Activated CD4-positive, alpha-beta T cell treated with anti-CD3 and anti-CD28 coated beads, Interleukin-2, amount 50 U/mL, for 48 hours (primary cell): ENCODE measurements at places on chromosomes 1 and 21.

GRCh38 chr1:119632103-119632490, 16.0 kb downstream of the ZNF697 start:
- no peak for DNase-seq

DNA sequence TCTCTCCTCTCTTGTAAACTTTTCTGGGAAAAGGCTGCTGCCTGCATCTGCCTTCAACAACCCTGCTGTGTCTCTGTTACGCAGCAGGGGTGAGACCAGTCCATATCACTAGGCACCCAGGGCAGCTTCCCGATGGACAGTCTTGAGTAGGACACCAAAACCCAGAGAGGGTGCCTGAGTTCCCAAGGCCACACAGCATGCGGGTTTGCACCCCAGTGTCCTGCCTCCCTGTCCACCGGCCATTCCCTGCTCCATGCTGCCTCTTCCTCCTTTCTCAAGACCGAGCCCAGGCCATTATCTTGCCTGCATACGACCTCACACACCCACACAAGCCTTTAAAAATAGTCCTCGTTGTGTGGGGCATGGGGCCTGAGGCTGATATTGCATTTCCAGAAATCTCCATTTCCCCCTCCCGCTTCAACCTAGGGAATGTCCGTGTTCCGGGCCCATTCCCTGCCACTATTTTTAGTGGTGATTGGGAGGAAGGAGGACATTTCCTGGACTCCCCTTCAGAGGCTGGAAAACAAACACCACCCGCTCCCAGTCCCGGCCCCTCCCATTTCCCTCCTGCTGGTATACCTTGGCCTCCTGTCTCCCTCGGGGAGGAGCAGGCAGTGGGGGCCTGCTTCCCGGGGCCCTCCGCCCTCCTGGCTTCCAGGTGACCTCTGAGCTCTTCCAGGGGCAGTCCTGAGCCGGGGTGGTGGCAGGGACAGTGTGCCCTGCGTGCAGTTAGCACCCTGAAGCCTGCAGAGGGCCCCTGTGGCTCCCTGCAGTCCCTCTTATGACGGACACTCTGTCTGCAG, 132.4 kb upstream of the TMEM51 start:
- DNase-seq: no peak

DNA sequence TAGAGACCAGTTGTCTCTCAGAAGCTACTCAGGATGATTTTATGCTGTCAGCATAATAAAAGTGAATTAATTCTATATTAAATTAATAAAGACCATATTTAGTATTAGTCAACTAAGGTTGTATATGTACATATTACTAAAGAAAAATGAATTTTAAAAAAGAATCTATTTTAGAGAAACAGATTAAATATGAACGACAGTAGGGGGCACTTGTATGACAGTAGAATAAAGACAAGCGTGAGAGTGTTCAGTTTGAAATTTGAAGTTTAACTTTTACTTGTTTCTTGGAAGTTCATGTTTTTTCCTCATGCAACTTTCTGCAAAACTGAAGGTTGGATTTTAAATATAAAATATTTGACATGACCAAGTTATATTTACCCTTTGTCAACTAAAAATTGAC, 67.9 kb upstream of the MACF1 start:
- DNase-seq: no peak

DNA sequence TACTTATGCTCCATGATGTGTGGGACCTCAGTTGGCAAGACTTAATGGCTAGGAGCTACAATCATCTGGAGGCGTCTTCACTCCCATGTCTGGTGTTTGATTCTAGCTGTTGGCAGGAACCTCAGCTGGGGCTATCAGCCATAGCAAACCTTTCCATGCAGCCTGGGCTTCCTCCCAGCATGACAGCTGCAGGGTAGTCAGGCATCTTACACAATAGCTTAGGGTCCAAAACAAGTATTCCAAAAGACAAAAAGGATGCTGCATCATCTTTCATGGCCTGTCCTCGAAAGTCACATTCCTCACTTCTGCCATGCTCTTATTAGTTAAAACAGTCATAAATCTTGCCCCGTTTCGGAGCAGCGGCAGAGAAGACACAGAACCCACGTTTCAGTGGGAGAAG, 90.9 kb downstream of the LRRC8C start:
- no peak for DNase-seq

DNA sequence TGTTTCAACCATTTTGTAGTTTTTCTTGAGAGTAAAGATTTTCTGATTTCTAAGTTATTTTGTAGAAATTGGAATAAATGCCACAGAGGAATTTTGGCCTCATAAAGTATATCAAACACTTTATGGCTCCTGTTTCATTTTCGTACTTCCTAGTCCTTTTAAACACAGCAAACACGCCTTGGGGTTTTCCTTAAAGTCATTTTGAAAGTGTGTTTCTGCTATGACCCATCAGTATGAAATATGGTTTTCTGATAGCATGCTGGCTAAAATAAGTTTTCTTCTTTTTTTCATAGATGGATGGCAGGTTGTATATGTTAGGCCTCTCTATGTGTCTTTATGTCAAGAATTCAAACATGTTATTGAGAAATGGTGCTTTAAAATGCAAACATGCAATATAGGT, 940.1 kb upstream of the TMPRSS15 start:
- no peak for DNase-seq

DNA sequence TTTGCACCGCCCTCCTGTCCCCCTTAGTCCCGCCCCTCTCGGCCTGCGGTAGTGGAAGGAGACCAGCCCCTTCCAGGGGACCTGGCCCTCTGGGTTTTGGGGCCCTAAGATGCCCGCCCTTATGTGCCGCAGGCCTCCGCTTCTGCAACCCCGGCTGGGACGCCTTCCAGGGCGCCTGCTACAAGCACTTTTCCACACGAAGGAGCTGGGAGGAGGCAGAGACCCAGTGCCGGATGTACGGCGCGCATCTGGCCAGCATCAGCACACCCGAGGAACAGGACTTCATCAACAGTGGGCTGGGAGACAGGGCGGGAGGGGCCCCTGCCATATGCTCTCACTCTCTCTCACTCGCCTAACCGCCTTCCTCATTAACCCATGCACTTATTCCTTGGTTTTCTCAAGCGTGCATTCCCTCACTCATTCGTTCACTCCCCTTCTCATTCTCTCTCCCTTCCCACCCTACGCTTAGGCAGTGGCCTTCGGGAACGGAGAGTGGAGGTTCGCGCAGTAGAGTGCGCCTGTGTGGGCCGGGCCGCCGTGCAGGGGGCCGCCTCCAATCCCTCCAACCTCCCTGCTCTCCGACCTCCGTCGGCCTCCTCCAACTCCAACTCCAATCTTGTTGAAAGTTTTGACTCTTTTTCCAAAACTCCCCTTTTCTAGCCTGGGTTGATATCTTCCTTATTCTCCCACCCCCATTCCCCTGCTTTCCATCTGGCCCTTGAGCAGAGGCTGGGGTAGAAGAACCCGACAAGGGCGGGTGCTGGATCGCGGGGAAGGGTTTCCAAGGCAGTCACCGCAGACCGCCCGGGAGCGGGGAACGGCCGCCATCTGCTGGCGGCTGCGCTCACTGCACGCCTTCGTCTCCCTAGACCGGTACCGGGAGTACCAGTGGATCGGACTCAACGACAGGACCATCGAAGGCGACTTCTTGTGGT, 15.2 kb downstream of the BCAN start:
- DNase-seq: peak; percentile 79

DNA sequence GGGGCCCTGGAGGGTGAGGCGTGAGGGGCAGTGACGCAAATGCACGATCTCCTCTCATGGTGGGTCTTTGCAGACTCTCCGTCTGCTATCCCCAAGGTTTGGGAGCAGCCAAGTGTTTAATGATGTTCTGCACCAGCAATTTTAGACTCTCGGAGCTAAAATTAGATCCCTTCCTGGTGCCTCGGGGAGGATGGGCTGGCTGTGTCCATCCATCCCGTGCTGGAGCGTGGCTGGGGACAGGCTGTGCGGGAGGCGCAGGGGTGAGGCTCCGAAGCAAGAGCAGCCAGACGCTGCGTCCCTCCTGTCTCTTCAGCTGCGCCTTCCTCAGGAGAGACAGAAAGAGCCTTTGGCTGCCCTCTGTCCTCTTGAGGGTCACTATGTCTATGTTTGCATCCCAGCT, 387.6 kb downstream of the CAMTA1 start:
- no peak for DNase-seq

GRCh38 chr1:64745986-64746940, 1.4 kb downstream of the RAVER2 start:
- no peak for DNase-seq

GRCh38 chr1:51690285-51690961, 73.5 kb downstream of the OSBPL9 start:
- no peak for DNase-seq

GRCh38 chr1:50774759-50775351, 185.2 kb downstream of the FAF1 start:
- DNase-seq: no peak

GRCh38 chr1:98053471-98054366, 132.9 kb upstream of the DPYD start:
- peak; percentile 63 for DNase-seq

DNA sequence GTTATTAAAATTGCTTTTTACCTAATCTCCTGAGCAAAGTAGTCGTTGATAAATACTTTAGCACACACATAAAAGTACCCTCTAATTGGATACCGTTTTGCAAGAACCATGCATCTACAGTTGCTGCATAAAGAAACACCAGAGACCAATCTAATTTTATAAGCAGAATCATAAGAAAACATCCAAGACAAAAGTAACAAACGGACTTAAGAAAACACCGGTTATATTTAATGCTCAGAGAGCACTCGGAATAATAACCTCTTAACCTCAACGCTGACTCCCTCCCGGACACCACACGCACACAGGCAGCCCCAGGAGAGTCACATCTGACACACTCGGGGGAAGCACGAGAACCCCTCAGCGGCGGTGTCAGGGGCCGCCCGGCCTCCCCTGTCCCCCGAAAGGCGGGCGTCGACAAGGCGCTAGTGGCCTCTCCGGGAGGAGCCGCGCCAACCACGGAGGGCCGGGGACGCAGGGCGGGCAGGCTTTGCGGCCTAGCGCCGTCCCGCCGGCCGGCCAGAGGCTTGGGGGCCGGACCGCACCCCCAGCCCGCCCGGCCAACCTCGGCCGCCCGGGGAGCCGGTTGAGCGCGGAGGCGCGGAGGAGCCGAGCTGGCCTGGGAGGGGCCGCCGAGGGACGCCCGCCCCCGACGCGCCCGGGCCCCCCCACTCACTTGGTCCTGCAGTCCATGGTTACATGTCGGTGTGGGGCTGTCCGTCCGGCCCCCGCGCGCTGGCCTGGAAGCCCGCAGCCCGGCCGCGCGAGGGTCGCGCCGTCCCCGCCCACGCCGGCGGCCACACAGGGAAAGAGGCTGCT, 606 bp downstream of the DENND1B start:
- DNase-seq: peak; percentile 63

DNA sequence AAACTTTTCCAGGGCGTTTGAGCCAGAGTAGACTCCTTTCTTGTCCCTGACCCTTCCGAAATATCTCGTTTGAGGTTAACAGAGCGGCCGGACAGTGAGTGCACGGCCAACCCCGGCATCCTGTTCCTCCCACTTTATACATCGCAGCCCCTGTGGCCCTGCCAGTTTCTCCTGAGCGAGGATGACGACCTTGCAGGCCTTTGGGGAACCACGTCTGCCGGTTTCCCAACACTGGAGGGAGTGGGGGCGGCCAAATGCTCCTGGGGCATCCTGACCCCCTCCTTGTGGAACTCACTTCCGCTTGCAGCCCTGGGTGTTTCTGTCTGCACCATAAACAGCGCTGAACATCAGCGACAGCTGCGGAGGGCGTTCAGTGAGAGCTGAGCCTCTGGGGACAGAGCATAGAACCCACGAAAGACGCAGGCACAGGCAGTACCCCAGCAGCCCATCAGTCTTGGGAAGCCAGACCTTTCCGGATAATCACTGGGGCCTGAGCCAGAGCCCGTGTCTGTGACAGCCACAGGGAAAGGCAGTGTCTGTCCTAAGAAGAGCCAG, 4.8 kb upstream of the KCNAB2 start:
- no peak for DNase-seq

DNA sequence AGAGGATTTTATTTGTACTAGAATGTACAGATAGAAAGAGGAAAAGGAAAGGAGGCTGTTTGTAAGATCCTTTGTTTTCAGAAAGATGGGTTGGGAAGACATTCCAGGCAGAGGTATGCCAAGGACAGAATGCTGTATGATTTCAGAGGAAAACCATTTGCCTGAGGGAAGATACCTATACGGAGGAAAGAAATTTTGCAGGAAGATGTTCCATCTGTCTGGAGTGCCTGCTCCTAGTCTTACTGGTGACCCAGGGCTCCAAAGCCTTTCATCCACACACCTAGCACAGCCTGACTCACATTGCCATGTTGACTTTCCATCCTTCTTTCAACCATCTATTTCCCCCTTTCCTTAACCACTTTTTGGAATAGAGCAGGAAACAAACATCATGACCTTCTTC, 18.2 kb downstream of the SAMD13 start:
- DNase-seq: no peak

GRCh38 chr21:16125274-16125673, 395.5 kb downstream of the USP25 start:
- no peak for DNase-seq

- DNase-seq: no peak
These were observed 16.2 kb upstream of the MPL start for GRCh38 chr1:43321331-43321891.

GRCh38 chr1:201791779-201792173, 37.2 kb upstream of the IPO9 start:
- DNase-seq: no peak

- DNase-seq: no peak
These were observed 7.1 kb downstream of the HUNK start for GRCh38 chr21:31879911-31880310.

- DNase-seq: no peak
These were observed 113.6 kb upstream of the PPM1J start for GRCh38 chr1:112828716-112829115.

- DNase-seq: no peak
These were observed 83.4 kb downstream of the BACH1 start for GRCh38 chr21:29382030-29382654.

DNA sequence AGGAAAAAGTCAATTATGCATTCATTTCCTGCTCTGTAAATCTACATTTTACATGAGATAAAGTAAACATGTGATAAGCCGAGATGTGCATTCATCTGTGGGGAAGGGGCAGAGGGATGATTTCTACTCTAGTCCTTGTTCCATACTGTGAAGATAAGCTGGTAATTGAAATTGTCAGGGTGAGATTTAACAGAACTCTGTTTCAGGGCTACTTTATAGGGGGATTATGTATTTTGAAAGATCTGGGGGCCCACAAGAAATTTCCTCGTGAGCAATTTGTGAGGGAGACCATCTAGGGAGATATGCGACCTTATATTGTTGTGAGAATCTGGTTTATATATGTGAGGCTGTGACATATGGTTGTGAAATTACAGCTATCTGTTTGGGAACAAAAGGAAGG, 73.1 kb upstream of the KCNK1 start:
- no peak for DNase-seq

DNA sequence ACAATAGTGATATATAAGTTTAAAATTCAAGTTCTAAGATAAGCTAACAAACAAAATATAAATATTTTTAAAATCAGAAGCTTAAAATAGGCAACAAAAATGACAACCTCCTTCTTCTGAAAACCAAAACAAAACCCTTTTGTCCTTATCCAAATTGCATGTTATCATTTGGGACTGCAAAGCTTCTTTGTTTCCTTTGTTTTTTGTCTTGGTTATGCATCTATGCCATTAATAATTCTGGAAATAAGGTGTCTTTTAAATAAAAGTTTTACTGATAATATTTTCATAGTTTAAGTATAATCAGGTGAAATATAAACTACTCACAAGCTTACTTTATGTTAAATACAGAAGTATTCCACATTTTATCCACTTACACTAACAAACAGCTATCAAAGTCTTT, 20.5 kb downstream of the ADSS2 start:
- DNase-seq: no peak

GRCh38 chr1:44294588-44295007, 60.5 kb downstream of the ERI3 start:
- DNase-seq: no peak

- no peak for DNase-seq
These were observed 63.1 kb downstream of the APP start for GRCh38 chr21:26107429-26107828.
